Fibroblast of the aortic adventitia (primary cell): ENCODE measurements at places on chromosomes 1 and 21. TPM values are rescaled to one million over a fixed set of nuclear protein-coding genes. Genes with fewer than 3 reads are reported as not detected.

The LMX1A gene
- total RNA-seq = not detected in 2 replicates

DNA sequence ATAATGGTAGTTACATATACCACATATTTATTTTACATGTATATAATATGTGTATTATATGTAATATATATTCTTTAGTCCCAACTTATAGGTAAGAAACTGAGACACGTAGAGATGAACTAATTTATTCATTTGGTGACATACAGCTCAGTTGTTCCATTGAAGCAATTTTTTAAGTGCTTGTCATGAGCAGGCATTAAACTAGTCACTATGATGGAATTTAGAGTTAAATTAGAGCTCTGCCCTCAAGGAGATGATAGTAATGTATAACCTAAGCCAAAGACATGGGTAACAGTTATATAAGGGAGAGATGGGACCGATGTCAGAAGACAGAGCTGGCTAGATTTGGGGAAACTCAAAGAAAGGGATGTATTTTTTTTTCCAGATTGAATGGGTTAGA, 83.0 kb downstream of the ST6GALNAC5 start:
- no peak for DNase-seq

GRCh38 chr1:178307264-178307663, 189.5 kb downstream of the CLEC20A start:
- no peak for DNase-seq

- no peak for DNase-seq
Measured at GRCh38 chr1:179996099-179996498, 41.5 kb downstream of the CEP350 start.

DNA sequence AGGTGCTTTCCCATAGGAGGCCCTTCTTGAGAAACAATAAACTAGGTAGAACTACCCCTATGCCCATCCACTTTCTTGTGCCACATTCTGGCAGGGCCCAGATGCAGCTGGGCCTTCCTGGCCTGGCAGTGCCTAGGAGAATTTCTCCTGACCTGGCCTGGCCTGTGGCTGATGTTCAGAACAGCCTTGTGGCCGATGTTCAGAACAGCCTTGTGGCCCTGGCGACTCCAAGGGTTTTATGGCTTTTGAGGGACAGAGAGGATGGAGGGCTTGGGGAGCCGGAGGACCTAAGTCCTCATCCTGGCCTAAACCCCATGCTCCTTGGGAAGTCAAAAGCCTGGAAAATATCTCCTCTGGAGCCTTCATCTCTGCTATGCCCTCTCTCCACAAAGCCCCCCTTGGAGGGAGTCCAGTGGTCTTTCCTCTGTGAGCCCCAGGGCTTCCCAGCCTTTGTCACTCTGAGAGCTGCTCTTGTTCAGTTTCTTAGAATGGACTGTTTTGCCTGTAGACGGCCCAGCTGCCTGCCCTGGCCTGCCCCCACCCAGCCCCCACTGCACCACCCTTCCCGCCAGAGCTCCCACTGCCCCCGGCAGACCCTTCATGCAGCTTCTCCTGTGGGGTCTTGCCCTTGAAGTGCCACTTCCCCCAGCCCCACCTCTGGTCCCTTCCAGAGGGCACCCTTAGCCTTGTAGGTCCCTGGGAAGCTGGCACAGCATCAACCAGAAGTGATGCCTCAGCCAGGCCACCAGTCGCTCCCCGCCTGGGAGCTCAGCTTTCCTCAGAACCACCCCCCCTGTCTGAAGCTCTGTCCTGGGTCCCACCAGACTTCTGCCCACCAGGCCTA, 7.0 kb downstream of the GPR37L1 start:
- DNase-seq = no peak
